ENCODE measurements at places on chromosomes 6 and 20.

- no peak for DNase-seq
Measured at GRCh38 chr6:87710090-87710489, 8.1 kb upstream of the AKIRIN2 start.

DNA sequence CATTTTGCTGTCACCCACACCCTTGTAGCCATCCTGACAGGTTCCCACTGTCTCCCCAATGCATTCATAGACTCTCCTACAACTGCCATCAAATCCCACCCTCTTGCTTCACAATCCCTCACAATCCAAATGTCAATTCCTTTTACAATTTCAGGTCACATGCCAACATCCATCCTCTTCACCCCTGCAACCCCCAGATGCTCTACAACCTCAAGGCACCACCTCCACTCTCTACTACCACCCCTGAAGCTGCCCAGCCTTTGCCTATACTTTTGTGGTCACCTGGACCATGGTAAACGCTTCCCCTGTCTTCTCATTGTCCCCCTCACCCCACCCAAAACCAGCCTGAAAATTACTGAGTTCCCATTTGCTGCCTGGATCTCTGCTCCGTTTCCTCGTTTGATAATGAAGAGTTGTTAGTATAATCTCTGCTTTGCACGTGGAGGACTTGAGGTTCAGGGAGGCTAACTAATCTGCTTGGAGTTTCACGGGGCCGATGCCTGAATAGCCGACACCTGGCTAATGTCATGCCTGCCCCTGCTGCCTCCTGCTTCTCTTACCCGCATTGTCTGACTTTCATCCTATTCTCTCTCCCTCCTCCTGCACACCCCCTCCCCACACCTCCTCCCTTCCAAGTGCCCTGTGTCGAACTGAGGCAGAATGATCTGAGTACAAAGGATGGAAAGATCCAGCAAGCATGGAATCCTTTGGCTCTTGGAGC lies 82.4 kb upstream of the TOX2 start:
- DNase-seq = no peak

DNA sequence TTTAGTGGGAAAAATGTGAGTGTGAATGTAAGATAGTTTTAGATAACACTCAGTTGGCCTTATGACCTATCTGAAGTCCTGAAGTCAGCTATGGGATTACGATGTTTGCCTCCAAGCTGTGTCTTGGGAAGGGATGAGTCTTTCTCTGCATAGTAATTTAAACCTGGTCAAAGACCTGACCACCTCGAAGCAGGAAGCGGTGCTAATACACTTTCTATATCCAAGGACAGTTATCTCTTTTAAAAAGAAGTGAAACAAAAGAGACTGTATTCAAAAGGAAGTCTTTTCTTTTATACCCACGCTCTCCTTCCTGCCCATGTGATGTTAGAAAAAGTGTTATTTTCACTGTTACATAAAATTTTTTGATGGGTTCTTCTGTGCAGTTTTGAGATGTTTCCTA lies 94.9 kb downstream of the JARID2 start:
- no peak for DNase-seq

GRCh38 chr20:4326195-4327065 lies 311.1 kb upstream of the RNF24 start:
- no peak for DNase-seq

DNA sequence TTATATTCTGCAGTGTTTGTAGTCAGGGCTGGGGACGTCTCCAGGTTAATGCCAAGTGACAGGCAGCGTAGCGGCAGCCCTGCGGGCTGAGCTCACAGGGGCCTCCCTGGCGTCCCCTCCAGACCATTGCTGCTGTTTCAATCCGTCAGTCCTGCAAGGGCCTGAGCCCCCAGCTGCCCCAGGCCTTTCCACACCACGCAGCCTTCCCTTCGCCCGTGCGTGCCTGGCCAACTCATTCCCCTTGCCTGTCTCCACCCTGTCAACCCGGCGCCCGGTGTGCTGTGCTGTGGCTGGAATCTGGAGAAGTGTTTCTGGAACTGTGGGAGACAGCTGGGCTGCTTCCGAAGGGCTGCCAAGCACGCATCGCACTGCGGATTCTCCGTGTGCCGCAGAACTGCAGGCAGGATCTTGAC lies 11.9 kb downstream of the BHLHE23 start:
- DNase-seq = no peak

- no peak for DNase-seq
Measured at GRCh38 chr6:158104696-158105095, 63.4 kb downstream of the SERAC1 start.

DNA sequence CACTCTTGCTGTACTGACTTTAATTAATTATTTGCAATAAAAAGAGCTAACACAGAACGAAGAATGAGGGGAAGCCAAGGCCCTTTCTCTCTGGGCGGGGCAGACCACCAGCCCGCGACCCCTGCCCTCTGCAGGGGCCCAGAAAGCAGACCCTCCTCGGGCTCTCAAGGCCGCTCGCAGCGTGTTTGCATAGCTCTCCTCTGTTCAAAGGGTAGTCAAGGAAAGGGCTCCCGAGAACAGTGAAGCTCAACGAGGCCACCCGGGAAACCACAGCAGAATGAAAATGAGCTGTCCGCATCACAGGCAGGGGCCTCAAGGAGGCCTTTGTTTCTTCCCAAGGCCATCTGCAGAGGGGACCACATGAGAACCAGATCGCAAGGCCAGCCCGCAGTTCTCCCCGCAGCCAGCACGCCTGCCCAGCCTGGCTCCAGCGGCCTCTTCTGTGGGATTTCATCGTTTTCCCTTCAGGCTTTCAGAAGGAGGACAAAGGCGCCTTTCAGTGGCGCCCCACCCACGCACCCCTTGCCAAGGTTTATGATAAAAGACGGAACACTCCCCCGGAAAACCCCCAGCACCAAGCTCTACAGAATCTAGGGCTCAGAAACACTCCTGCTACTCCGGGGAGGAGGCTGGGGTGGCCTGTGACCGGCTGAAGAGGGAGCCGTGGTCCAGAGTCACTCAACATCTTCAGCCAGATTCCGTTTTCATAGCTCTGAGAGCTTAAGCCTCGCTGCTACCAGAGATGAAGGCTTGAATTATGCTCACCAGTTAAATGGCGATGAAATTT lies 25.3 kb downstream of the ACSS1 start:
- no peak for DNase-seq
